ENCODE measurements at places on chromosomes 12 and 14.
A peak's percentile ranks its signal among the peaks of the same experiment; 100 is the strongest.

GRCh38 chr12:76768576-76768975 lies 4.7 kb downstream of the ZDHHC17 start:
- DNase-seq: no peak

GRCh38 chr12:57741844-57742738 lies 2.7 kb upstream of the TSPAN31 start:
- DNase-seq: peak; percentile 58

DNA sequence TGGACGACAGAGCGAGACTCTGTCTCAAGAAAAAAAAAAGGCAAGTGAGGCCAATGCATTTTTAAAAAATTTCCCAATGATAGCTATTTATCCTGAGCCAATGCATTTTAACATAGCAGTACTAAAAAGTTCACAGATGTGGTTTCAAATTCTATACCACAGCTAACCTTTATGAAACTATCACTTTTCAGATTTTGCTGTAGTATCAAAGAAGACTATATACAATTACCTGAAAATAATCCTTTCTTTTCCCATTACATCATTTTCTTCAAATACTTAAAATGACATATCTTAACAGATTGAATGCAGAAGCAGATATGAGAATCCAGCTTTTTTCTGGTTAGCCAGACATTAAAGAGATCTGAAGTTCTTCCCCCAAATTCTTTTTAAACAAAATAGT lies 13.2 kb downstream of the ATF7 start:
- no peak for DNase-seq

DNA sequence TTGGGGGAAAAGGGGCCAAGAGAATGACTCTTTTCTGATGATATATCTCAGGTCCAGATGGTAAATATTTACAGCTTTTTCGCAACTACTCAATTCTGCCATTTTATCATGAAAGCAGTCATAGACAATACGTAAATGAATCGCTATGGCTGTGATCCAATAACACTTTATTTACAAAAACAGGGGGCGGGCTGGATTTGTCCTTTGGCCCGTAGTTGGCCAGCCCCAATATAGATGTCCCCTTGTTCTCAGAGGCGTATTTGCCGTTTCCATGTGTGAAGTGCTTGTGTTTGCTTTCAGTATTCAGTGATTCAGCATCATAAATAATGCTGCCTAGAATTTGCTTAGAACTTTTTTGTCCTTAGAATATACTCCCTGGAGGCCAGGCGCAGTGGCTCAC lies 77.2 kb downstream of the CCDC92 start:
- DNase-seq: no peak

GRCh38 chr12:10001171-10001776 lies 2.4 kb upstream of the CLEC1B start:
- DNase-seq: no peak

DNA sequence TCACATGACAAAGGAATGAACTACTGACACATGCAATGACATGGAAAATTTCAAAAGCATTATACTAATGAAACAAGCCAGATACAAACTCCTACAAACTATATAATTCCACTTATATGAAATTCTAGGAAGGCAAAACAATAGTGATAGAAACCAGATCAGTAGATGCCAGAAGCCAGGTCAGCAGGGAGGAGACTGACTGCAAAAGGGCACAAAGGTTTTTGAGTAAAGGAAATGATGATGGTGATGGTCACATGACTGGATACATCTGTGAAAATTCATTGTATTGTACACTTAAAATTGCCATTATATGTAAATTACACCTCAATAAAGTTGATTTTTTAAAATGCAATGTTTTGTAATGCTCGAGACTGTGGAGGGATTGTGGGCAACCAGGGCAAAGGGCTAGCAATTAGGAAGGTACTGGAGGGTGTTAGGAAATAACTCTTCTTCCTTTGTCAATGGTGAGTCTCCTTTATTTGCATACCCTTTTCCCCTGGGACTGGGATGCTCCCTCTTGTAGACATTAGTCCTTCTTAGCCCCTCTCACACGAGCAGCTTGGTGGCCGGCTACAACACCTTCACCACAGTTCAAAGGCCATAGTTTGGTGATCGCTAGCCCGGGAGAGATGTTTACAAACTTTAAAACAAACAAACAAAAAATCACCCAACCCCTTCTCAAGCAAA lies 6.7 kb upstream of the PRPF40B start:
- DNase-seq: no peak

GRCh38 chr12:89529738-89530137 lies 3.9 kb upstream of the POC1B start:
- no peak for DNase-seq

DNA sequence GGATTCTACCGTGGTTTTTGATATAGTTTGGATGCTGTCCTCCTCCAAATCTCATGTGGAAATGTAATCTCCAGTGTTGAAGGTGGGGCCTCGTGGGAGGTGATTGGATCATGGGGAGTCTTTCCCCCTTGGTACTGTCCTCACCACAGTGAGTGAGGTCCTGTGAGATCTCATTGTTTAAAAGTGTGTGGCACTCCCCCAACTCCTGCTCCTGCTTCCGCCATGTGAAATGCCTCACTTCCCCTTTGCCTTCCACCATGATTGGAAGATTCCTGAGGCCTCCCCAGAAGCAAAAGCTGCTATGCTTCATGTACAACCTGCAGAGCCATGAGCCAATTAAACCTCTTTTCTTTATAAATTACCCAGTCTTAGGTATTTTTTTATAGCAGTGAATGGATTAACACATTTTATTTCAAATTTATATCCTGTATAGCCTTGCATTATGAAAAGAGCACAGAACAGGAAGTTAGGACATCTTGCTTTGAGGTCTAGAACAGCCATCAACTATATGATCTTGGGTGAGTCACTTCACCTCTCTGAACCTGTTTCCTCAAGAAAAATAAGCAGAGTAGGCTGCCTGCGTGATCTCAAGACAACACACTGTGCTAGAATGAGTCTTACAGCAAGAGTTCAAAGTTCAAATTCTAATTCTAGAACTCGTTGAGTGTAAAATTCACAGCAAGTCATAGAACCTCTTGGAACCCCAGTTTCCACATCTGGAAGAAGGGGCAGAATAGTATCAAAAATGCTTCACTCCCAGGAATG lies 160.9 kb upstream of the EEA1 start:
- DNase-seq: no peak

DNA sequence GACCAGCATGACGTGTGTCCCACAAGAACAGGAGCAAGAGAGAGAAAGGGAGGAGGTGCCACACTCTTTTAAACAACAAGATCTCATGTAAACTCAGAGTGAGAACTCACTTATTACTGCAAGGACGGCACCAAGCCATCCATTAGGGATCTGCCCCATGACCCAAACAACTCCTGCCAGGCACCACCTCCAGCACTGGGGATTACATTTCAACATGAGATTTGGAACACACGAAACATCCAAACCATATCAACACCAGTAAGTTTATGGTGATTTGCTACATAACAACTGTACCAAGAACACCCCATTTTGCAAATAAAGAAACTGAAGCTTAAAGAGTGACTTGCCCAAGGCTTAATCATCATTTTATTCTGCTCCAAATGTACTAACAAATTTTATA lies 23.7 kb upstream of the OR6J1 start:
- DNase-seq: no peak

GRCh38 chr12:64825143-64826021 lies 935 bp downstream of the TBC1D30 start:
- no peak for DNase-seq

DNA sequence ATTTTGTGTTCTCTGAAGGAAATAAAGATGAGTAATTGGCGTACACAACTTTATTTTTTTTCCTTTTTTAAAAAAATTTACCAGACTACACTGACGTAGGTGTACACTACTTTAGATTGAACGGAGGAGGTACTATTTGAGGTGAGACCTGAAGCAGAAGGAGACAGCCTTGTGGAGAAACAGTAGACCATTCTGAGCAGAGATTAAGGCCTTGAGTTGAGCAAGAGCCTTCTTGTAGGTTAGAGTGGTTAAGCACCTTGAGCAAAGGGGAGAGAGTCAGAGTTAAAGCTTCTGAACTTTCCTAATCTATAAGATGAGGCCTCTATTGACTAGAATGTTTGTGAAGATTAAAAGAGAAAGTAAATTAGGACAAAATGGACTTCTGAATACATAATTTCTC lies 2.5 kb downstream of the LEMD3 start:
- DNase-seq: no peak

DNA sequence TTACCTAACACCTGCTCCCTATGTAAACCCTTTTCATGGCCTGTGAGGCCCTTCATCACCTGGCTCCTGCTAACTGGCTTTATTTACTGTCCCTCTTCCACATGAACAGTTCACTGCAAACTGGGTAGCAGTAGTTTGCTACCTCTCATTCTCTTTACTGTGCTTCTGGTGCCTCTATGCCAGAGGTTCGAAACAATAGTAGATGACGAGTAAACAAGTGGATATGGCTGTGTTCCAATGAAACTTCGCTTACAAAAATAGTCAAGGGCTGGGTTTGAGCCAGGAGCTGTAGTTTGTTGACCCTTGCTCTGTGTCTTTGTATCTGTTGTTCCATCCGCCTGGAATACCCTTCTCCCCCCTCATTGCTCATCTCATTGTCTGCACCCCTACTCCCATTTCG lies 233.6 kb upstream of the RMST start:
- no peak for DNase-seq

DNA sequence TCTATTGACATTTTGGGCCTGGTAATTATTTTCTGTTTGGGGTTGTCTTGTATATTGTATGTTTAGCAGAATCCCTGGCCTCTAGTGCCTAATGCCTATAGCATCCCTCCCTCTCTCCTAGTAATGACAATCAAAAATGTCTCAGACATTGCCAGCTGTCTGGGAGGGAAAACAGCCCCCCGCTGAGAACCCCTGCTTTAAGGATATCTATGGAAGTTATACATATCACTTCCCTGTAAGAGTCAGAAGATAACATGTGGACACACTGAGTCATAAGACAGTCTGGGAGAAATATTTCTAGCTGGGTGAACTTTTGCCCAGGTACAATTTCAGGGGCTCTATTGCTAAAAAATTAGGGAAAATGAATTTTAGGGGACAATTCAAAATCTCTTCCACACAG lies 255.0 kb downstream of the PAWR start:
- DNase-seq: no peak

DNA sequence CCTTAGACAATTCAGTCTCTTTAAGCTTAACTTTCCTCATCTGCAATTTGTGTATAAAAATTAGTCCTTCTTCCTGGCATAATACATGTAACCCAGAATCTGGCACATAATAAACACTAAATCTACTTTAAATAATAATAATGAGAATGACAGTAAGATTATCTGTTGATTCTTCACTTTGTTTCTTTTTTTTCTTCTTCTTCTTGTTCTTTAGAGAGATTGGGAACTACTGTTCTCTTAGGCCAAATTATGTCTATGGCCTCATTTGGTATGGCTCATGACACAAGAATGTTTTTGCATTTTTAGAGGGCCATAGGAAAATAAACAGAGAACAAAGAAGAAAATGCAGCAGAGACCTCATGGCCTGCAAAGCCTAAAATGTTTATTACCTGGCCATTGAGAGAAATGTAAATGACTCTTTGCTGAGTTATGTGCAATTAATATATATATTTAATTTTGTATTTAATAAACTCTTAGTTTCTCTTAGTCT lies 275.8 kb downstream of the SLC6A15 start:
- no peak for DNase-seq

DNA sequence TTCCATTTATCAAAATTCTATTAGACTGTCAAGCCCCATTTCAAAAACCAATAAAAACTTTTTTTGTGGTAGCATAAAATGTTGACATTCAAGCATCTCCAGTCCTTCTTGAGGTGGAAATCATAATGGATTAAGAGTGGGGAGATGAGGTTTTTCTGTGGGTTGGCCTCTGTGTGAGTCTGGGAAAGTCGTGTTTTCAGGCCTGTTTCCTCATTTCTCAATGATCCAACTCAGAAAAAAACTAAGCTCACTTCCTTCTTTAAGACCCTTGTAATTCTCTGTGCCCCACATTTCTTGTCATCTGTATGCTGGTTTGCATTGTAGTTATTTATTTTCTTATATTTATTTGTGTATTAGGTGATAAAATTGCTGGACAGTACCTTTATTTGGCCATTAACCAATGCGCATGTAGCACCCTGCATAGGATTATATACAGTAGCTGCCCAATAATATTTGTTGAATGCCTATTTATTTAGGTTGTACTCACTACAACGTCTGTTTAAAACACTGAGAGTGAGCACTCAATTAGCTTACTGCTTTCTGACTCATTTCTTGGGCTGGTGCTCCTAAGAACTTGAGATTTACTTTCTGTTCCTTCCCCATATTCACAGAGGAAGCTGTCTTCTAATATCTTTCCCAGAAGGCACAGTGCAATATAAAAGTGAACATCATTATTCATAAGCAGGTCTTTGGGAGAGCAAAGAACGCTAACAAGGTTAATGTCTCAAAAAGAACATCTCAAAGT lies 121.9 kb downstream of the DNAI7 start:
- no peak for DNase-seq

DNA sequence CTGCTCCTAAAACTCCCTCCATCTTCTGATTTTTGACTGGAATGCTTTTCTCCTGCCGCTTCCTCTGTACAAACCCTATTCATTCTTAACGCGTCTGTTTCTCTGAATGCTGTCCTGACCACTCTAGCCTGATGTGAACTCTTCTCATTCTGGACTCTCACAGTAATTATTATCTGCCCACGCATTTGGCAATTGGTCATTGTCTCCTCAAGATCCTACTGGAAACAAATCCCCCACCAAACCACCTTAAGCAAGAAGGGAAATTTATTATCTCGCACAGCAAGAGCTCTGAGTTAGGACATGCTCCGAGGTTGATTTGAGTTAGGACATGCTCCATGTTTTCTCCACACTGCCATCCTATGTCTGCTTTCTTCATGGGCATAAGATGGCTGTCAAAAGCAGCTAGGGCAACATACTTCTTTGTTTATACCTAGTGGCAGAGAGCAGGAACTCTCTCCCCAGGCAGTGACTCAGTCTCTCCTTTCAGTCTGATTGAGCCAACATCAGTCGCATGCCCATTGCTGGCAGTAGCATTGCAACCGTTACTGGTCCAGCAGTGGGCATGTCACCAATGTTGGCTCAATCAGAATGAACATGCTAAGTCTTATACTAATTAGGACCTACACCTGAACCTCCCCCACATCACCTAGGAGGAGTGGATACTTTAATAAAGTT lies 102.2 kb downstream of the SSPN start:
- DNase-seq: no peak

DNA sequence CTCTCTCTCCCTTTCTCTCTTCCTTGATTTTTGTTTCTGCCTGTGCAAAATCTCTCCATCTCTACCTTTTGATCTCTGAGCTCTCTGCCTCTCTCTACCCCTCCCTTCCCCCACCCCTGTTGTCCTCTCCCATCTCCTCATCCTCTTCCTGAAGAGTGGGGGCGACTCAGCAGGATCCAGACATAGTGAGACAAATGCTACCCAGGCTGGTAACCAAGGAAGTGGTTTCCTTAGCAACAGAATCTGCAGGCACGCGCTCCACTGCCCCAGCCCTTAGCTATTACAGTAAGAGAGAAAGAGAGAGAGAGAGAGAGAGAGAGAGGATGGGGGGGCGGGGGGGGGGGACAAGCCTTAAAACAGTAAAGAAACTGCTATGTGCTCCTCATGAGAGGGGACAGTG lies 85.6 kb downstream of the CMKLR1 start:
- DNase-seq: no peak
